ENCODE measurements at places on chromosomes 16 and 17. TPM values are rescaled to one million over a fixed set of nuclear protein-coding genes. Genes with fewer than 3 reads are reported as not detected.
A peak's percentile ranks its signal among the peaks of the same experiment; 100 is the strongest.

CCL4L2 gene
- total RNA-seq: 3.6 TPM

CBX4 gene
- 36.5 TPM for total RNA-seq

ABCC12 gene
- not detected for total RNA-seq

SMARCE1 gene
- 102 TPM for total RNA-seq

KIF18B gene
- total RNA-seq: 66.9 TPM

SPATA22 gene
- not detected for total RNA-seq

MYO15A gene
- total RNA-seq: 0.60 TPM

GRAPL gene
- 9.2 TPM for total RNA-seq

SNX20 gene
- total RNA-seq: 97.7 TPM

FOXN1 gene
- not detected for total RNA-seq

ATP2A1 gene
- 1.6 TPM for total RNA-seq

FUS gene
- total RNA-seq: 386 TPM

EPOP gene
- total RNA-seq: 10.2 TPM

EME1 gene
- total RNA-seq: 26.1 TPM

CLEC18A gene
- total RNA-seq: 1.6 TPM

MTSS2 gene
- total RNA-seq: 3.3 TPM

GRCh38 chr16:88880226-88881006, 14.0 kb upstream of the PABPN1L start:
- DNase-seq: no peak

DNA sequence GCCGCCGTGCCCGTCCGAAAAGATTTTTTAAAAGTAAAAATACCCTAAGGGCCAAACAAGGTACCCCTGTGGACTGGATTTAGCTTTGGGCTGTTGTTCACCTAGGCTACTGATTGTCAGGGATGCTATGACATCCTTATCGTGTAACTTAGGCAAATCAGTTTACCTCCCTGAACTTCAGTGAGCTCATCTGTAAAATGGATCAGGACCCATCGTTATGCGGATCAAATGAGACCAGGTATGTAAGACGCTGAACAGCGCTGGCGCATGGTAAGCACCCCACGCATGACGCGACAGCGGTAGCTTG, 658 bp upstream of the ZNF771 start:
- DNase-seq: no peak

GRCh38 chr17:47942568-47942967, 1.2 kb downstream of the PNPO start:
- DNase-seq: no peak

DNA sequence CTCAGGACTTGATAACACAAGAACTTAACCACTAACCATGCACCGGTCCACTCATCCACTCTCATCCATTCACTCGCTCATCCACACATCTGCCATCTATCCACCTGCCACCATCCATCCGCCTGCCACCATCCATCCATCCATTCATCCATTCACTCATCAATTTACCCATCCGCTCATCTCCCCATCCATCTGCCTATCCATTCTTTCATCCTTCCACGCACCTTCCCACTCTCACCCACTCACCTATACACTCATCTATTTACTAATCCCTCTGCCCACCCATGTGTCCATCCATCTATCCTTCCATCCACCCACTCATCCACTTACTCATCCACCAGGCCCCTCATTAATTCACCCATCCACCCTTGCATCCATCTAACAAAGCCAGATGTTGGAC, 131.0 kb downstream of the MRM1 start:
- DNase-seq: no peak

- no peak for DNase-seq
These were observed 259.9 kb upstream of the RPL38 start for GRCh38 chr17:73943416-73944110.

- DNase-seq: no peak
These were observed 1.2 kb upstream of the ABCA3 start for GRCh38 chr16:2341456-2342447.

- no peak for DNase-seq
These were observed 153.8 kb downstream of the MSI2 start for GRCh38 chr17:57410169-57410568.

GRCh38 chr16:29820271-29820701, at the start of gene MVP:
TSS of gene MVP (plus strand) at chr16:29820462. CDS start at chr16:29830550, 10,088 bp downstream.
- peak; percentile 70 for DNase-seq

- DNase-seq: no peak
These were observed 26.3 kb downstream of the CEP112 start for GRCh38 chr17:66165537-66166123.

DNA sequence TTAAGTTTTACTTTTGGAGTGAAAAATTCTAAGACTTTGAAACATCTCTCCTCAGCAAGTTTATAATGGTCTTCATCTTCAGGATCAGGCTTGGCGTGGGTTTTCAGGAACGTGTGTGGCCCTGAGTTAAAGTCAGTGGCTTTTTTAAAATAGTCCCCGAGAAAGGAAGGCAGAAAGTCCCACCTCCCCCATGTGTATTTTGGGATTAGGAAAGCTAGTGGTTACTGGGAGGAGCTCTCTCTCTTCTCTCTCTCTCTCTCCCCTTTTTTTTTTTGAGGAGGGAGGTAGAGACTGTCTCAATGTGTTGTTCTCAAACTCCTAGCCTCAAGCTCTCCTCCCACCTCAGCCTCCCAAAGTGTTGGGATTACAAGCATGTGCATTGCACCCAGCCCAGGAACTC, 213.2 kb downstream of the IRX3 start:
- DNase-seq: no peak

DNA sequence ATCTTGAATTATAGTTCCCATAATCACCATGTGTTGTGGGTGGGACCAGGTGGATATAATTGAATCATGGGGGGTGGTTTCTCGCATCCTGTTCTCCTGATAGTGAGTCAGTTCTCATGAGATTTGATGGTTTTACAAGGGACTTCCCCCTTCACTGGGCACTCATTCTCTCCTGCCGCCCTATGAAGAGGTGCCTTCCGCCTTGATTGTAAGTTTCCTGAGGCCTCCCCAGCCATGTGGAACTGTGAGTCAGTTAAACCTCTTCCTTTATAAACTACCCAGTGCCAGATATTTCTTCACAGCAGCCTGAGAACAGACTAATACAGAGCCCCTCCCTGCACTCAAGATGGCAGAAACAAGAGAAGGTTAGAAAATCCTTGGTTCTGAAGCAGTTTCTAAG, 26.4 kb downstream of the LDAF1 start:
- no peak for DNase-seq

GRCh38 chr16:1379304-1380076, 27.8 kb downstream of the GNPTG start:
- DNase-seq: peak; percentile 74

- DNase-seq: no peak
These were observed 3.5 kb downstream of the TBX2 start for GRCh38 chr17:61402978-61403800.

- no peak for DNase-seq
These were observed 20.5 kb upstream of the STAC2 start for GRCh38 chr17:39246274-39246673.

- DNase-seq: no peak
These were observed 11.9 kb downstream of the CES3 start for GRCh38 chr16:66972983-66973382.

GRCh38 chr17:28613931-28614381, at the start of gene RSKR:
TSS of gene RSKR (minus strand) at chr17:28614185. CDS start at chr17:28614161, 24 bp downstream.
- DNase-seq: no peak

DNA sequence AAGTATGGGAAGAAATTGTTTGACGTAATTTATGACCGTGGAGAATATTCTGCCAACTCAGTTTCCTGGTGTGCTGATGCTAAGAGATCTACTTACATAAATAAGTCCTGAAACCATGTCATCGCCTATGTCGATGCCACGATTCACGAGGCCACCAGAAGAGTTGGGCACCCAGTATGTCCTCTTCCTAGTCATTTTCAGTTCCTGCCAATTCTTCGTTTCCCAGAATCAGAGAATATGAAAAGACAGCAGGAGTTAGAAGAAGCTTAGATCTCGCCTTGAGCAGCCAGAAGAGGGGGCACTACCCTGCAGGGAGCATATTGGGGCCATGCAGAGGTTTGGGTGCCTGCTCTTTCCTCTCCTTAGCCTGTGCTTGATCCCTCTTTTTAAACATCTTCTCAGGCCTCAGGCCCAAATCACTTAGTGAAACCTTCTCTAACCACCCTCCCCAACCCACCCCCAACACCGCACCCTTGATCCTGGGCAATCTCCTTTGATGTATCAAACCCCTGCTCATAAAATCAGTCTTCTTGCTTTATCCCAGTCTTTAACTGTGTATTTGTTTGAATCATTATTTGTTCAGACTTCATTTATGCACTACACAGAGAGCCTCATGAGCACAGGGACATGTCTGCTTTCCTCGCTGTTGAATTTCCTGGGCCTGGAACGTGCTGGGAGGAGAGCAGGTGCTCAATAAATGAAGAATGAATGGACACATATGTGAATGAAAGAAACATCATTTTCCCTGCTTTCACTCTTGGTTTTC, 12.2 kb upstream of the LONP2 start:
- peak; percentile 56 for DNase-seq

GRCh38 chr16:84678541-84678940, 21.3 kb upstream of the USP10 start:
- DNase-seq: no peak

DNA sequence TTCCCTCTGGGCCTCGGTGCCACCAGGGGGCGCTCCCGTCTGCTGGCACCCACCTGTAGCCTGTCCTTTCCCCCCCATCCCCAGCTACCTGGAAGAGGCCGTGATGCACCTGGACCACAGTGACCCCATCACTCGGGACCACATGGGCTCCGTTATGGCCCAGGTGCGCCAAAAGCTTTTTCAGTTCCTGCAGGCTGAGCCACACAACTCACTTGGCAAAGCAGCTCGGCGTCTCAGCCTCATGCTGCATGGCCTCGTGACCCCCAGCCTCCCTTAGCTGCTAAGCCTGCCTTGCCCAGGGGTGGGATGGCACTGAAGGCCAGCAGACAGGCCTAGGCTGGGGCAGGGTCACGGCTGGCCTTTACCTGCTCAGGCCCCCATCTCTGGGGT, 818 bp upstream of the NRN1L start:
- peak; percentile 71 for DNase-seq

- DNase-seq: no peak
These were observed 332.0 kb downstream of the XYLT1 start for GRCh38 chr16:17138801-17139200.

GRCh38 chr17:4332296-4332970, 34.0 kb downstream of the UBE2G1 start:
- no peak for DNase-seq

GRCh38 chr17:18377437-18378204, at the start of gene EVPLL:
TSS of gene EVPLL (plus strand) at chr17:18377778. CDS start at chr17:18380938, 3,160 bp downstream.
- DNase-seq: no peak

DNA sequence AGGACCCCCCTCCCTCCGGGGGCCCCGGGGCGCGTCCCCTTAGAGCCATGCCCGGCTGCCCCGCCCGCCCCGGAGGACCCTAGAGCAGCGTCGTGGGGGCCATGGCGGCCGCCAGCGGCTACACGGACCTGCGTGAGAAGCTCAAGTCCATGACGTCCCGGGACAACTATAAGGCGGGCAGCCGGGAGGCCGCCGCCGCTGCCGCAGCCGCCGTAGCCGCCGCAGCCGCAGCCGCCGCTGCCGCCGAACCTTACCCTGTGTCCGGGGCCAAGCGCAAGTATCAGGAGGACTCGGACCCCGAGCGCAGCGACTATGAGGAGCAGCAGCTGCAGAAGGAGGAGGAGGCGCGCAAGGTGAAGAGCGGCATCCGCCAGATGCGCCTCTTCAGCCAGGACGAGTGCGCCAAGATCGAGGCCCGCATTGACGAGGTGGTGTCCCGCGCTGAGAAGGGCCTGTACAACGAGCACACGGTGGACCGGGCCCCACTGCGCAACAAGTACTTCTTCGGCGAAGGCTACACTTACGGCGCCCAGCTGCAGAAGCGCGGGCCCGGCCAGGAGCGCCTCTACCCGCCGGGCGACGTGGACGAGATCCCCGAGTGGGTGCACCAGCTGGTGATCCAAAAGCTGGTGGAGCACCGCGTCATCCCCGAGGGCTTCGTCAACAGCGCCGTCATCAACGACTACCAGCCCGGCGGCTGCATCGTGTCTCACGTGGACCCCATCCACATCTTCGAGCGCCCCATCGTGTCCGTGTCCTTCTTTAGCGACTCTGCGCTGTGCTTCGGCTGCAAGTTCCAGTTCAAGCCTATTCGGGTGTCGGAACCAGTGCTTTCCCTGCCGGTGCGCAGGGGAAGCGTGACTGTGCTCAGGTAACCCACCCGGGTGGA, 759 bp downstream of the ALKBH5 start:
- DNase-seq: peak; percentile 77

DNA sequence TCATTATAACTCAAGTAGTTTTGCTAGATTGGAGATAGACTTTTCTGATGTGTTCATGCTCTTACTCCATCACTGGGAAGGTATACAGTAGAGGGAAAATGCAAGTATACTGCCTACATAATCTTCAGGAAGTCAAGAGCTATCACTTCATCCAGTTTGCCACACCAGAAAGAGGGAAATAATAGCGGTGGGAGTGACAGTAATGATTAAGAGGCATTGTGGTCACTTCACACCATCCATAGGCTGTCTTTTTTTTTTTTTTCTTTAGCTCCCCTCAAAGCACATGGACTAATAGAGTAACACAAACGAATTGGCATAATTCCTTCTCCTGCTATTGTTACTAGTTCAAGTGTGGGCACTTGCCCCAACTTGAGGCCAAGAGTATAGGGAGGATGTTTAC, 28.4 kb upstream of the HLF start:
- no peak for DNase-seq

DNA sequence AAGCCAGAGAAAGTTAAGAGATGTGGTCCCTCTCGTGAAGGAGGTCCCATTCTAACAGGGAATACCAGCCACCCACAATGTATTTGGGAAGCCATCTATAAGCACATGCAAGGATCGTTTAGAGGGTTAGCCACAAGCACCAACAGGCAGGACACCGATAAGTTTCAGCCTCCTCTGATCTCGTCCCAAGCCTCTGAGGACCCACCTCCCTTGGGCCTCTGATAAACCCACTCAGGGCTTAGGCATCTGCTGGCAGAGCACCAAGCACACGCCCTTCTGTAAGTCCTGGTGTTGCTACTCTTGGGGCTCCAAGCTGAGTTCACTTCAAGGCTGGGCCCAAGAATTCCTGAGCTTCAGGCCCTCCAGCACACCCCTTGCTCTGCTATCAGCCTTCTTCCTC, 5.4 kb upstream of the PNPO start:
- DNase-seq: no peak

DNA sequence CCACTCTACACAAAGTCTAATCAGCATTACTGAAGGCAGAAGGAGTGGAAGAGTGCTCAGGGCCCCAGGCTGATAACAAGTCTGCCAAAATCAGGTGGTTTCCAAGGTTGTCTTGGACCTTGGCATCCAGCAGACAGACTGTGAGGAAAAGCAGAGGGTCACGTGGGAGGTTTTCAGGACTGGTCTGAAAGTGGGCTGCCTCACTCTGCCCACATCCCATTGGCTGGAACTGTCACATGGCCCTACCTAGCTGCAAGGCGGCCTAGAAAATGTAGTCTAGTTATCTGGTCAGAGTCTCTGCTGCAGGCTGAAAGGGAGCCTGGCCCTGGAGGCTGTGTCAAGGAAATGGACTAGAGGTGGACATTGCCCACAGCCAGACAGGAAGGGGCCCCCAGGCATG, 310.7 kb upstream of the ASIC2 start:
- no peak for DNase-seq

- no peak for DNase-seq
These were observed 17.9 kb downstream of the MYO1C start for GRCh38 chr17:1474402-1475189.

- peak; percentile 76 for DNase-seq
These were observed 9.3 kb upstream of the WBP2 start for GRCh38 chr17:75864448-75864871.

Measured in activated CD4-positive, alpha-beta memory T cell treated with anti-CD3 and anti-CD28 coated beads, Interleukin-2, amount 10 ng/mL, durations not matched to agents 7 days and 5 days (primary cell).